ENCODE measurements at places on chromosomes 2 and 18.

DNA sequence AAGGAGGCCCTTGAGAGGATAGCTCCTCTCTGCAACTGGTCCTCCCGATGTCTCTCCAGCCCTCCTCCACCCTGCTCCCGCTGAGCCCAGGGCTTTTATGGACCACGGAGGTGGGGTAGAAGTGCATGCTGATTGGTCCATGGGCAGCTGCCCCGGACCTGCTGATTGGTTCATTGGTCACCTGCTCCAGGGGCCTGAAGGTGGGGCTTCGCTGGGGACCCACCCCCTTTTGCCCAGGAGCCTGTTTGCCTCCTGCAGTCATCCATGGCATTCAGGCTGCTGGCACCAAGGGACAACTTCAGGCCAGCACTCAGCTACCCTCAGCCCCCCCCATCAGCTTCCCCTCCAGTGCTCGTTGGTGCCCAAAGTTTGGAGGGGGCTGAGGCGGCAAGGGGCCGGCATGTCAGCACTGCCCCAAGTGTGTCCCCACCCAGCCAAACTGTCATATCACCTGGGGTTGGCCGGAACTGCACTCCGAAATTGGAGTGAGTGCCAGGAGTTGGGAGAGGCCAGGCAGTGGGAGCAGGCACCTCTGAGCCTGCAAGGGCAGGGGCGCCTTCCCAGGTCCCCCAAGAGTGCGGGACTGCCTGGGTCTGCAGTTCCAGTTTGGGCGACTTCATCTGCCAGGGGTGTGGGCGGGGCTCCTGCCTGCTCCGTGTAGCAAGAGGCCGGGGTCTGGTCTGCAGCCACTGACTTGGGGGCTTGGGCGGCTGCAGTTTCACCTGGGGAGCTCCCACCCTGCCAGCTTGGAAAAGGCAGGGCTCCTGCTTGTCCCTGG, 288.9 kb downstream of the RDH14 start:
- DNase-seq, result no peak

DNA sequence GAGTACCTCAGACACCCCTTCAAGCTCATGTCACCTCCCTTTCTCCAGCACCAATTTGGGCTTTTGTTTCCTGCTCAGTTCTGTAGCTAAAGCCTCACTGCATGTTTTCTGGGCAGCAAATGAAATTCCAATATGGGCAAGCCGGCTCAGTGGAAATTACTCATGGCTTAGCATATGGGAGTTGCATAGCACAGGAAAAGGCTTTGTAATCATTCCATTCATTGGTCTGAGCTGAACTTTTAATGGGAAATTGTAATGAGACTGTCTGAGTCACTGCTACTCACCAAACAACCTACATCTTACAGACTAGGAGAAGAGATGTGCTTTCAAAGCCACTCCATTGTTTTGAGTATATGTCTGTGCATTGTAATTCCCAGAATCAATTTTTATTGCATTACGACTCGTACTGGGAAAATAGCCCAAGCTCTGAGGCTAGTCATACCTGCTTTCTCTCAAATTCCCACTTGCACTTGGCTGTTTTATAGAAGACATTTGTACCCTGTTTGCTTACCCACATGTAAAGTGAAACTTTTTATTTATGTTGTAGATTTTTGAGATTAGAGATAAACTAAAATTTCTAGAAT, 139.5 kb upstream of the LRATD1 start:
- no peak for DNase-seq

DNA sequence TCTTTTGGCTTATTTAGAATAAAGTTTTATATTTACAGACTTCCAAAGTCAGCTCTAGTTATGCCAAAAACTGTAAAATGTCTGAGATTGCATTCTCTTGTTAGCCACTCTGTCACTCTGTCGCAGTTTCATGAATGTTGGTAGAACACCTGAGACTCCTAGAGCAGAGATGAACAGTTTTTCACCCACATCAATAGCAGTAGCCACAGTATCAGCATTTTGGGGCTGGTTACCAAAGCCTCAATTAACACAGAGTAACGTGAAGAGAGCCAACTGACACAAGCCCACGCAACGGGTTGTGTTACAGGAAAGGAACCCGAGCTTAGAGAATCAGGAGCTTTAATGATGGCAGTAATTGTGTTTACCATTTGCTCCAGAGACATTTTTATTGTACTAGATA, 443.0 kb upstream of the SLC39A10 start:
- DNase-seq, result no peak

- DNase-seq, result no peak
These were observed 123.0 kb downstream of the MTX2 start for GRCh38 chr2:176392249-176392648.

- DNase-seq, result no peak
These were observed 477.1 kb upstream of the ID2 start for GRCh38 chr2:8204711-8205110.

- DNase-seq, result no peak
These were observed 458.7 kb downstream of the LPIN1 start for GRCh38 chr2:12205086-12205485.

DNA sequence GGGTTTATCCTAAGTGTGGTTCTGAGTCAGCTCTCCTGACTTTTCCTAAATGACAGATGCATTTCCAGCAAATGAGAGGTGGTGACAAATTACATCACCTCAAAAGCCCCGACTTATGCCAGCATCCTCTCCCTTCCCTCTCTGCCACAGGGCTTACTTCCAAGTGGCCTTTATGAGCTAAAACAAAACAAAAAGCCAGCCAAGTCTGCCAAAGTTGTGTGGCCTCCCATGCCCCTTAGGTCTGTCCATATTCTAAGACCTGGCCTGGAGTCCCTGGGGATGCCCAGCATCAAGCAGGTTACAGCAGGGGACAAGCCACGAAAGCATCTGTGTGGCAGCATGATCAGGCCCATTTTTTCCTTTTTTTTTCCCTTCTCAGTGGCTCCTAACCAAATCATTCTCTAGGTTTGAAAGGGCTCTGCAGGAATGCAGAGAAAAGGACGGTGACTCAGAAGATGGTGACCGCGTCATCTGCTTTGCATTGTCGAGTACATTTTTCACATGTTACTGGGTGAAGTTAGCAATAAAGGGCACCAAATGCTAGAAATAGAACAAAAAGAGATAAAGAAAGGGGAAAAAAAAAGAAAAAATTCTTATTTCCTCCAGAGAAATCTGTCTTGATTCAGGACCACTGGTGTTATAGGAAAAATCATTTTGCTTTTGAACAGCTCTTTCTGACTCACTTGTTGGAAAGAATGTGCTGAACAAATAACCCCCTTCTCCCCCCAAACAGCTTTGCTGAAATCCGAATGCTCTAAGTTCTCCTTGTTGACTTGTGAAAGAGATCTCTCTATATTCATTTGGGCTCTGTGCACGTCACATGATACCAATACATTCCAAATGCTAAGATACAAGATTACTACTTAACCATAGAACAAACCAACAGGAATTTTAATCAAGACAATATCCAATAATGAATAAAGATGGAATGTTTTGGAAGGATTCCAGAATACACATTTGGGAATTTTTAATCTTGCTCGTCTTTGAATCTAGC, 178.7 kb downstream of the EN1 start:
- no peak for DNase-seq

- no peak for DNase-seq
These were observed 53.6 kb upstream of the LAPTM4A start for GRCh38 chr2:20104900-20105545.

- DNase-seq, result no peak
These were observed 2.2 kb upstream of the SP5 start for GRCh38 chr2:170712653-170713542.

- no peak for DNase-seq
These were observed 74.2 kb downstream of the GLI2 start for GRCh38 chr2:120809609-120810440.

DNA sequence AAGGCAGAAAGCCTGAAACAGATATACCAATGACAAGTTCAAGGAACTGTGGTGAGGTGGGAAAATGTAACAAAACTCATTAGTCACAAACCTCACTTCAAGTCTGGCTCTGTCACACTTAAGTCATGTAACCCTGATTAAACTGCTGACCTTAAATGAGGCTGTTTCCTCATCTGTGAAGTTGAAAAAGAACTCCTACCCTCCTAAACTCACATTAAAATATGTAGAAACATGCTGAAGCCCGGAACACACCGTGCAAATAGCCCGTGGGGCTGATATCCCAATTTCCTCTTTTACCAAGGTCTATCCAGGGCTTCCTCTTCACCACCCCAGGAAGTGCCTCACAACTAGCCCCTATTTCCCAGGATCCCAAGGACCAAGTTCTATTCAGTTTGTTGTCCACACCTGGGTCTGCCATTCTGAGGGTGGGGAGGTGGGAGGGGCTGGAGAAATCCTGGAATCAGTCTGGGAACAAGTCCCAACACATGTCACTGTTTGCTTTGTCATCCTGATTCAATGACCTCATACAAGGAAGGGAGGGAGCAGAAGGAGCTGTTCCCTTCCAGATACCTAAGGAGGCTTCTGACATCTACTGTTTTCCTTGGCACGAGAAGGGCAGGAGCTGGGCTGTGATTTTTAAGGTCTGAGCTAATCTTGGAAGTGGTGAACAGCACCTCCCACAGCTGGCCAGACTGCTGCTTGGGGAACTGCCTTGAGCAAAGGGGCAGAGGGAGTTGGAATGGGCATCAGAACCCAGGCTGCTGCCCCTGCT, 42.3 kb downstream of the SLC4A1AP start:
- DNase-seq, result no peak

GRCh38 chr2:108612514-108613183, 78.4 kb downstream of the LIMS1 start:
- DNase-seq, result peak; percentile 82

- DNase-seq, result no peak
These were observed 60.4 kb downstream of the C18orf63 start for GRCh38 chr18:74375999-74376398.

DNA sequence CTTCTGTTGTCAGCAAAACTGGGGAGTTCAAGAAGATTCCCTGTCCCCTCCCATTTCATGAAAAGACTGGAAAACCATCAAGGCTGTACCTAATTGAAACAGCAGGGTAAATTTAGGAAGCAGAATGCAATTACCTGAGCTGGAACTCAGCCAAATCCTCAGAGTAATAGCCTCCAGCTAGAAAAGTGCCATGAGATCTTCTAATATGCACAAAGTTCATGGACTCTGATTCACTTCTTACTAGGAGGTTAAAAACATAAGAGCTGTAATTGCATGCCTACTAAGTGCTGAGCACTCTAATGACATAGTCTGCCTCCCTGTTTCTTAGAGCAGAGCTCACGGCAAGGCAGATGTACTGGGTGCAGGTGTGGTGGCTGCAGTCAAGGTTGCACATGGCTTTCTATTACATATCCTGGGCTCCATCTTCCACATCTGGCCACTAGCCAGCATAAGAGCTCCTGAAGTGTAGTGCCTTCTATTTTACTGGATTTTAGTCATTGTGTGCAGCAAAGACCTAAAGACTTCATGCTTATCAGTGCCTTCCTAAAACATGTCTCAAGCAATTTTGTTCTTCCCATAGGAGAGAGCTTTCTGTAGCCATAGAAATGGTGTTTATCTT, 341.7 kb downstream of the PTPRM start:
- DNase-seq, result no peak

- peak; percentile 54 for DNase-seq
These were observed 2.2 kb downstream of the ITM2C start for GRCh38 chr2:230866756-230867523.

DNA sequence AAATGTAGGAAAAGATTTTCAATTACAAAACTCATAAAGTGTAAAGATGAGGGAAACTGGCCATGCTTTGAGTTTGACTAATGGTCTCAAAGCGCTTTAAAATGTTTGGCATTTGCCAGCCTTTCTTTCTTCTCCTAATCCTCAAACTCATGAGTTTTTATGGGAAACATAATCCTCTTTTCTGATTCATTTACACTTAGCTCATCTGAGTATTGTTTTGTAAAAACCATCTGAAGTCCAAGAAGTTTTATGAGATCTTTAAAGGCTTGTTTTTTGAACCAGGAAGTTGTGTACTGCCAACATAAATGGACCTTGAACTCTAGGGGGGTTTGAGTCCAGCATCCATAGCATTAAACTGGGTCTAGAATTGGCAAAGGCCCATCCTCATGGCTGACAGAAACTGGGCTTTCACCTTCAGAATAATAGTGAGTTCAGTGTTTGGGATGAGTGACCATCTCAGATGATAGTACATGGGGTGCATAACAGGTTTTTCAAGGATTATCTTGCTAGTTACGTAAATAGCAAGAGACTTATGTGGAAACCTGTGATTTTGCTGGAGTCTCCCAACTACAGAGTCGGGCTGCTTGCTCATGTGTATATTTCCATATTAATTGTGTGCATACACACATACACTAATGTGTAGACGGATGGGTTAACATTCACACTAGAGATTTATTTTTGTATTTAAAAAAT, 3.8 kb upstream of the LTBP1 start:
- no peak for DNase-seq

GRCh38 chr2:108139521-108139920, 100.2 kb upstream of the SULT1C3 start:
- DNase-seq, result no peak

GRCh38 chr2:24761866-24762265, 31.3 kb downstream of the PTRHD1 start:
- no peak for DNase-seq

GRCh38 chr18:22977847-22978701, 44.9 kb downstream of the RBBP8 start:
- no peak for DNase-seq

DNA sequence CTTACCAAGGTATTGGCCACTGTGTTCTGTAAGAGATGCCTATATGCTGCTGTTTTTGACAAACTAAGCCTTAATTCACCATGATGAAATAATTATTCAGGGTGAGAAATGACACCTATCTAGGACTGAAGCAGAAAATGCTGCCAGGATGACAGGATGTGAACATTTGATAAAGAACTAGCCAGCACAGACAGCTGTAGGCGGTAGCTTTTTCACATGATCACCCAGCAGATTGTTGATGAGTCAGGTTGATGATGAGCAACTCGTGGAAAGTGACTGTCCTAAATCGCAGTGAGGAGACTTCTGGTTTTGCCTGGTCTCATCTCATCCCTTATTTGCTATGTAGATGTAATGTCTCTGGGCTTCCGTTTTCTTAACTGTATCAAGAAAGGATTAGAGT, 144.1 kb downstream of the PRPF40A start:
- DNase-seq, result peak; percentile 49

GRCh38 chr2:83725735-83726134, 733.3 kb downstream of the SUCLG1 start:
- no peak for DNase-seq

DNA sequence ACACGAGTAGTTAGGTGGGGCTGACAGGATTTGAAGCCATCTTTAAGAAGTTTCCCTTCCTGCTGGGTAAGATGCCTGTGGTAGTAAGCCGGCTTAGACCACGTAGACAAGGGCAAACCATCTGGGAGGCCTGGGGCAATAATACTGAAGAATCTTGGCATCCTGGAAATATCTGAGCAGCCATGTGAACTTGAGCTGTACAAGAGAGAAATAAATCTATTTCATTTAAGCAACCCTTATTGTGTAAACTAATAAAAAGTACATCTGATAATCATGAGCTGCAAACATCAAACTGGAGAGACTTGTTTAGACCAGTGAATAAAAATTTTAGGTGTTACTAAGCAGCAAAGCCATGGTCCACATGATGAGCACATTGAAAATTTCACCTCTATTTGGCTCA, 11.4 kb upstream of the CETN1 start:
- no peak for DNase-seq
